ENCODE measurements at places on chromosomes 2 and 18.

GRCh38 chr2:40346535-40347354 is 105.1 kb downstream of the SLC8A1 start:
- DNase-seq, result no peak

GRCh38 chr2:43634604-43635306 is 2.3 kb upstream of the PLEKHH2 start:
- peak; percentile 53 for DNase-seq

GRCh38 chr2:196314780-196315179 is 143.4 kb upstream of the STK17B start:
- DNase-seq, result no peak

GRCh38 chr2:95056044-95056443 is 30.5 kb downstream of the MAL start:
- DNase-seq, result no peak

- no peak for DNase-seq
Observed at GRCh38 chr2:10161206-10161931, 38.8 kb downstream of the RRM2 start.

DNA sequence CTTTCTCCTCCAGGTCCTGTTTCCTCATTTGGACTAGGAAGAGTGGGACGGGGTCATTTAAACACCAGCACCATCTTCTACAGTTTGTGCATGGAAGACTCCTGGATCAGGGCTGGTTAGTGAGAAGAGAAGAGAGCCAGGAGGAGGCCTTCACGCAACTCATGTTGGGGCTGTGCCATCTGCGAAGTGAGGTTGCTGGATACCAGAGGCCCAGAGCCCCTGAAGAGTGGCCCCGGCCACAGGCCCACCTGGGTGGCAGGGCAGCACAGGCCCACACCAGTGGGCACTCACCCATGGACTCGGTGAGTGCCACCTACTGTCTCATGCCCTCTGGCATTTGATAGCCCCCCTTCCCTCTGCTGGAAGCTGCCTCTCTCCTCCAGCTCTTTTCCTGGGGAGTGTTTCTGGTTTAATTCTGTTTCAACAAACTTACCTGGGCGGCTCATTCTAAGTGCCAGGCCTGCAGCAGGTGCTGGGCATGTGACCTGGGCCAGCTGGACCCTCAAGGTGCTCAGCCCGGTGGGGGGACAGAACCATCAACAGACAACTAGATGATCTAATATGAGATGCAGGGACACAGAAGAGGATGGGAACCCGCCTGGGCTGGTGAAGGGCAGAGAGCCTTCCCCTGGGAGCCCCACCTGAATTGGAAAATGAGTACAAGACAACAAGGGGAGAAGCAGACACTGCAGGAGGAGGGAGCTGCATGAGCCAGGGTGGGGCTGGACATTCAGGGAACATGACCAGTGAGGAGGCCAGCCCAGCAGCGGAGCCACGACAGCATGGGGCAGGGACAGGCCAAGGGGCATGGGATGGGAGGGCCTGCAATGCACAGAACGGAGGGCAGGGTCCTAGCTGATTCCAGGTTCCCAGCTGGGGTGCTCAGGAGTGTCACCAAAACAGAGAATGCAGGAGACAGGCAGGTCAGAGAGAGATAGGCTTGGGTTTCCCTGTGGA is 70.6 kb downstream of the MARCO start:
- no peak for DNase-seq

DNA sequence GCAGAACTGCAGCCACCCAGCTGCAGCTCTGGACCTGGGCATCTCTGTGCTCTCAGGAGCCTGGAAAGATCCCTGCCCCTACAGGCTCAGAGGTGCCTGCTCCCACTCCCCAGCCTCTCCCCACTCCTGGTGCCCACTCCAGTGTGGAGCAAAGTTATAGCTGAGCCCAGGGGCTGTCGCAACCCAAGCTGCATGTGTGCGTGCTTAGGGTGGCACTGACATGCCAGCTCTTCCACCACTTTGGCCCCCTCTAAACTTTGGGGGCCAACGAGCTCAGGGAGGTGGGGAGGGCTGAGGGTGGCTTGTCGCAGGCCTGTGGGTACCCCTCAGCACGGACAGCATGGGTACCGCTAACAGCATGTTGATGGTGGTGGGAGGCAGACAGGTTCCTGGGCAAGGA is 126.3 kb upstream of the FHL2 start:
- no peak for DNase-seq

GRCh38 chr2:37689751-37690150 is 18.3 kb upstream of the CDC42EP3 start:
- DNase-seq, result no peak

DNA sequence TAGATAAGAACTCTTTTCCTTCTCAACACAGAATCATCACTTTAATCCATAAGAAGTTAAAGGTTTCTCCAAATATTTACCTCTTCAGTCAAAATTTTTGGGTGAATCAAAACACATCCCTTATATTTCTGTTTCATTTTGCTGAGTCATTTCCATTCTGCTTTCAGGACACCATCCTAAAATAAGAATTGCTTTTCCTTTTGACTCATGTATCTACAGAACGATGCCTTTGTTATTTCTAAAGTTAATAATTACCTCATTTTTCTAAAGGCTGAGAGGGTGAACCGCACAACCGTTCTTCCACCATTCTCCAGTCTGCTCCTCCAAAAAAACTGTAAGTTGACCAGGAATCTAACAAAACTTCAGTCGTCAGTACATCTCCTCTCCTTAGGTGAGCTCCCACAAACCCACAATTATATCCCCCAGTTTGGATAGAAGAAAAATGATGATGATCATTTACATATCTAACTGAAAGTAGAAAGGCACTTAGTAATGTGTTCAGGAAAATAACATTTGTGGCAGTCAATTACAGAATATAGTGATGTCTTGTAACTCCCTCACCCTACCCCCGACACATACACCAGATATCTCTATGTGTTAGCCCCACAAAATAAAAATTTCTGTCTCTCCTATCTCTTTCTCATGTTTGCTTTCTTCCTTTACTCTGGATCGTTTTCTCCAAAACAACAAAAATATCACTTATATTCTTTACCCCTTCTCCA is 162.5 kb downstream of the RAD51AP2 start:
- DNase-seq, result no peak

- no peak for DNase-seq
Observed at GRCh38 chr18:60599267-60599666, 226.7 kb upstream of the MC4R start.

GRCh38 chr2:38406597-38407110 is 29.6 kb upstream of the ATL2 start:
- DNase-seq, result peak; percentile 86

DNA sequence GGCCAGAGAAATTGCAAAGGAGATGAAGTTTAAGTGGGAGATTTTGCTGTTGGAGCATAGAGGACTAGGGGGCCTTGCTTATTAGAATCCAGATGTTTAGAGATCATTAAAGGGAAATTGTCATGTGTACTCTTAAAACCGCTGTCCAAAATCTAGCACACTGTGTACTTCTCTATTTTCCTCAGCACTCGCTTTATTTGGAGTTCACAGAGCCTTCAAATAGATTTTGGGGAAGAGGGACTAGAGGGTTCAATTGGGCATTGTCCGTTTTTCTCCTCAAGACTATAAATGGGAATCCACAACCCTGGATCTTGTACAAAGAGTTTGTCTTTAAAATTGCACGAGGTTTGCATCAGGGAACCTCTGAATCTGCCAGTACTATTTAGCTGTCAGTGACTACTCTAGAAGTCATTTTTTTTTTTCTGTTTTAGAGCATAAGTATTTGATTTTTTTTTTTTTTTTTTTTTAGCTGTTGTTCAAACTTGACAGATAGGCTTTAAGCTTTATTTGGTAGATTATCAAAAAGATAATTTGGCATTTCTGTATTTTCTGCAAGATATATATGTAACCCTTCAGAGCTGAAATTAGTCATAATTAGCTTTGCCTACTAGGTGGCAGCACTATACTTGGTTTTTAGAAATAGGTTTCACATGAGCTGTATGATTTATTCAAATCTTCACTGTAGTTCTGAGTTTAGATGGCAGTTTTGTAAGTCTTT is 14.2 kb downstream of the PMS1 start:
- DNase-seq, result peak; percentile 25

DNA sequence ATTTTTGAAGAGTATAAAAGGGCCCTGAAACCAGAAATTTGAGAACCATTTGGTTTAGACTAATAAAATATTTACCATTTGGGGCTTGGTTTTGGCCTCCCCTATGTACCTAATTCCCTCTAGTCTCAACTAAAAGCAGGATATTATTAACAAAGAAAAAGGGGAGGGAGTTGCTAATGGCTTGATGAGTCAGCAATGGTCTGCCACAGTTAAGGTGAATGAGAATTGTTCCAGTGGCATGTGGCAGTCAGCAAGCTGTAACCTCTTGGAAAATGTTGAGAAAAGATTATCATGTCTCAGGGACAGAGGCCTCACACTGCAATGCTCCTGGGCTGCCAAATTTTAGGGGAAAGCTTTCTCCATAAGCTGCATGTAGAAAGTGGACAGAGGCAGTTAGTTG is 20.1 kb upstream of the SLC39A10 start:
- DNase-seq, result peak; percentile 37

- peak; percentile 95 for DNase-seq
Observed at GRCh38 chr2:17429130-17429529, 89.1 kb downstream of the RAD51AP2 start.

GRCh38 chr18:79534356-79534755 is 138.6 kb downstream of the NFATC1 start:
- no peak for DNase-seq

GRCh38 chr2:229313591-229313990 is 42.5 kb upstream of the PID1 start:
- DNase-seq, result peak; percentile 24

DNA sequence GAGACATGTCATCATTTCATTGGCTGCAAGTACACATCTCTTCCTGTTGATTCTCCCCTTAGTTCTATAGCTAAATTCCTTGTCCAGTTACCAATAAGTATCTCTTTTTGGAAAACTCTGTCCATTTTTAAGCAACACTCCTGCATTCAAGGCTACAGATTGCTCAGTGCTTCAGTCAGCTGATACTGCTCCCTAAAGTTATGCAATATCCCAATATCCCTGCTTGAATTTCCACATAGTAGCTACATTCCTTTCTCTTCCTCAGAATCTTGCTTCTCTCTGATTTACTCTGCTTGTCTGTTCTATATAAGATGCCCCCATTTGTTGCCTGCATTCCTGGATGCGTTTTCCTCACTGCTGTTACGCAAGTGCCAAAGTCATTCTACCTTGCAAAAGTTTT is 109.8 kb downstream of the PARD3B start:
- peak; percentile 7 for DNase-seq

DNA sequence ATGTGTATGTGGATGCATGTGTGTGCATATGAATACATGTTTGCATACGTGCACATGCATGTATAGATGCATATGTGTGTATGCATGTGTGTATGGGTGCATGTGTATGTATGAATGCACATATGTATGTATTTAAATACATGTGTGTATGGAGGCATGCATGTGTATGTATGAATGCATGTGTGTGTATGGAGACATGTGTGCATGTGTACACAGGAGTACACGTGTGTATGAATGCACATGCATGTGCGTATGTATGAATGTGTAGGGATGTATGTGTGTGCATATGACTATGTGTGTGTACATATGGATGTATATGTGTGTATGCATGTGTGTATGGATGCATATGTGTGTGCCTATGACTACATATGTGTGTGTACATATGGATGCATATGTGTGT is 51.9 kb downstream of the DCDC2C start:
- no peak for DNase-seq

DNA sequence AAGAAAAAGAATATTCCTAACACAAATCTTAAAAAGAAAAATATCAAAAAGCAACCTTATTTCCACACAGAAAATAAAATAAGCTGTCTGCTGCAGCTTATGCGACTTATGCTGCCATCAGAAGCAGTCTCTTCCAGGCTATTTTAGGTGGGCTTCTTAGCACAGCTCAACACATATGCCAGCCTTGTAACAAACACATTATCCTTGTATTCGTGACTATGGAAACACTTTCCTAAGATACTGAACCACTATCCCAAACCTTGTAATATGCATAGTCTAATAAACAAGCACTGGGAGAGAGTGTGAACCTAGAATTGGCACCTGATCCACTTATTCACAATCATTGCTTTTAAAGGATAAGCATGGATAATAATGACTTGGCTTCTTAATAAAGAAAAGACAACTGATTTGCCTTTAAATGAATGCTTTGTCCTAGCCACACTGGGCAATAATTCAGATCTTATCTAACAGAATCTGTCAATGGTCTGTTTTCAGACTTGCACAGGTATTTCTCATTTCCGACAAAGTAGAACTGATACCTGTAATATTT is 40.0 kb upstream of the RNU4ATAC start:
- no peak for DNase-seq

GRCh38 chr2:215080545-215080944 is 57.9 kb downstream of the ABCA12 start:
- DNase-seq, result no peak

DNA sequence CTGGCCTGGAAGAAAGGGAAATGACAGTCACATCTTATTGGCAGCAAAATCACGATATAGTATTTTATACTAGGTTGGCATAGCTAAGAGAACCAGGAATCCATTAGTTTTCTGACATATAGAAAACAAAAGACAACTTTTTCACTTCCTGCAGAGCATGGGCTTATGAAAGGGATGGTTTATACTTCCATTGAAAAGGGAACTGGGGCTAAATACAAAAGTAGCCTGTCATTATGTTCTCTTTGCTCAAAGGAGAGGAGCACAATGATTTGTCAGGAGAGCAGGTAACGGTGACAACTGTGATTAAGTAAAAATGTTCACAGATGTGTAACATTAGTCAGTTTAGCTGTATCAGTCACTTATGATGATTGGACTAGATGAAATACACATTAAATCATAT is 46.4 kb downstream of the SLC25A12 start:
- DNase-seq, result no peak

DNA sequence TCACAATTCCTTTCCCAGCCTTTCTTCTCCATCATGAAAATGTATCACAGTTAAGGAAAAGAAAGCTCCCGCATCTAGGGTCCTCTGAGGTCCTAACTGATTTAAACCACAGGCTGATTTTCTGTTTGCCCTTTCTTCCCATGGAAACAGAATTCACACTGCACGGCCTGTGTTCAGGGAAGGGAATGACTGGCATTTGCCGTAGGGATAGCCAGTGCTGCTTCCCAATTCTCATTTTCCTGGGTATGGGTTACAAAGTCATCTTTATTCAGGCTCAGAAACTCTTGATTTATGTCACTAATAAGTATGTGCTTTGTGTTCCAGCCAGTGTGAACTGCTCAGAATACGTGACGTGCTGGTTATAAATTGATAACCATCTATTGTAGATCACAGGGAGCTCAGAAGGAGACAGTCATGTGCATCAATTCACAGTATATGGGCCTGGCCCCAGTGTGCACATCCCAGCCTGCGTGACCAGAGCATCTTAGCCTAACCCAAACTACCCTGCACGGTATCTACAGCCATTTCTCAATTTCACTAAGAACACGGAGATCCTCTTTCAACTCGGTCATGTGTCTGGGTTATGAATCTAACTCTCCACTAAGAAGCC is 163.3 kb downstream of the LRRC30 start:
- DNase-seq, result no peak

DNA sequence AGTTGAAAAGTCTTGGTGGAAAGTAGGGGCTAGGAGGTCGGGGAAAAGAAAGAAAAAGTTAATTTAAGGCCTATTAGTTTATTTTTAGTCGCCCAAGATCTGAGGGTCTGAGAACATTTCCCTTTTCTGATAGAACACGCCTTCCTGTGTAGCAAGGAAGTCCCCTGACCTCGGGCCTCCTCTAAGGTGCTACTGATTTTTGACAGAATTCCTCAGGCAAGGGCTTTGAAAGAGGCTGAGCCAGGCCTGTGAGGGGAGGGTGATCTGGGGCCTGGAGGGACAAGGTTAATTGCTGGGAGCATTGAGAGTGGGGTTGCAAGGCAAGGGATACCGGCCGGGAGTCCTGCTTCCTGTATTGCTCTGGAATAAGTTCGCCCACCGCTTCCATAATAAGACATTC is 131.4 kb upstream of the MYCN start:
- no peak for DNase-seq
